Fibroblast of lung (primary cell): ENCODE measurements at places on chromosomes 12 and 14. TPM values are rescaled to one million over a fixed set of nuclear protein-coding genes. Genes with fewer than 3 reads are reported as not detected.

DNA sequence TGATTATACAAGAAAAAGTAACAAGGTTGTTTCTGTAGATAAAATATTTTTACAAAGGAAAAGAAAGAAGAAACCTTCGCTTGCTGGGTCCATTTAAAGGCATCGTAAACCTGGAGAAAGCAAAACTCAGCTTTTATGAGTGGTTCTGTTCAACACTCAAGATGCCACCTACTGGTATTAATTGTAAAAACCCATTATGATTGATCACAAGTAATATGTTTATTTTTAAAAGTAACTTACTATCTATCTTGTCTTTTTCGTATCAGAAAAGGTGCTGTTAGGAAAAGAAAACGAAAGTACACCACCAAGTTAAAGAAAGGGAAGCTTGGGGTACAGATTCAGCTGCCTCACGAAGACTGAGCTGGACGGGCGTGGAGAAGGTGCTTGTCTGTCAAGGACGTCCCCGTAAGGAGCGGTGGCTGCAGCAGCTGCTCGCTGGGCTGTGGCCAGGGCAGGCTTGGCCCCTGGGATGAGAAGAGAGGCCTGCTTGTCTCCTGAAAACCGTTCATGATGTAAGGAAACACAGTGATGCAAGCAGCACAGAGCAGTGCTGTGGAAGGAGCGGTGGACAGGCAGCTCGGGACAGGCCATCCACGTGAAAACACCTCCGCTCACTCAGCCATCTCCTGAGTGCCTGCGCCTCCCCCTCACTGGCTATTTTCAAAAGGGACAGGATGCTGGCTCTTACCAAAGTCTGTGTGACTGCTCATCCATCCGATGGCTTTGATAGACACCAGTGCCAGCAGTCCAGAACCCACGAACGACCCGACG, 25.0 kb downstream of the SLC15A4 start:
- no peaks in the 10 kb centered on the region for H3K27me3 ChIP-seq
- no peak for DNase-seq
- peaks cover 17% of the 10 kb centered on the region for H3K36me3 ChIP-seq
- peaks cover 4% of the 10 kb centered on the region for H3K4me1 ChIP-seq
- no peak overlapping the region for H3K27ac ChIP-seq

DNA sequence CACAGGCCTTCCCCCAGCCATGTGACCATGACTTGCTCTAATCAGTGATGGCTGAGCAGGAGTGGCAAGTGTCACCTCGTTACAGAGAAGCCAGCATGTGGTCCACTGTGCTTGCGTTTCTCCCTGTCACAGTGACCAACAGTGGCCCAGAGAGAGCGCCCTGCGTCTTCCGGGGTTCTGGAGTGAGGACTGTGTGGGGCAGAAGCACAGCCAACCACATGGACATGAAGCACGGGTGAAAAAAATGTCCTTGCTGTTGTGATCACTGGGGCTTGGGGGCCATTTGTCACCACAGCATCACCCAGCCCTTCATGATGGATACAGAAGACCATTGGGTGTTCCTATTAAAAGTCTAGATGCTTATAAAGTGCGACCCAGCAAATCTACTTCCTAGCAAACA, 174.6 kb upstream of the C14orf180 start:
- no peak for DNase-seq
- no peaks in the 10 kb centered on the region for H3K36me3 ChIP-seq
- no peak overlapping the region for H3K27ac ChIP-seq
- no peaks in the 10 kb centered on the region for H3K27me3 ChIP-seq
- no peaks in the 10 kb centered on the region for H3K4me1 ChIP-seq

DNA sequence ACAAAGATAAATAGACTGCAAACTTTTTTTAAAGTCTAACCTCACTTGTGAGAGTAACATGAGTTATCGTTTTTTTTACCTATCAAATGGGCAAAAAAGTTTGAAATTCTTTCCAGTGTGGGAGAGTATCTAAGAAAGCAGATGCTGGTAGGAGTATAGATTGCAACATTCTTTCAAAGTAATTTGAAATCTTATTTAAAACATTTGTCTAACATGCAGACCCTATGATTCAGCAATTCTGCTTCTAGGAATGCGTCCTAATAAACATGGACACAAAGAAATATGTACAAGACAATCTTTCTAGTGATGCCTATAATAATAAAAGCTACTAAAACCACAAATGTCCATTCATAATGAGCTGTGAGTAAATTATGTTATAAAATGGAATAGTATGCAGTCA, 110.4 kb upstream of the TMCC3 start:
- H3K4me1 ChIP-seq, result no peaks in the 10 kb centered on the region
- H3K36me3 ChIP-seq, result no peaks in the 10 kb centered on the region
- peak; percentile 45 for DNase-seq
- H3K27me3 ChIP-seq, result no peaks in the 10 kb centered on the region
- H3K4me3 ChIP-seq, result no peak overlapping the region
- H3K27ac ChIP-seq, result no peak overlapping the region

- no peak overlapping the region for H3K4me3 ChIP-seq
- H3K27me3 ChIP-seq, result no peaks in the 10 kb centered on the region
- no peaks in the 10 kb centered on the region for H3K4me1 ChIP-seq
- no peak overlapping the region for H3K27ac ChIP-seq
Measured at GRCh38 chr12:55060470-55060869, 40.7 kb downstream of the NEUROD4 start.

- peak; percentile 93 for DNase-seq
- H3K36me3 ChIP-seq, result no peaks in the 10 kb centered on the region
- no peaks in the 10 kb centered on the region for H3K4me1 ChIP-seq
- H3K4me3 ChIP-seq, result no peak overlapping the region
- no peak overlapping the region for H3K27ac ChIP-seq
Measured at GRCh38 chr14:97077253-97077653, 280.1 kb downstream of the VRK1 start.

DNA sequence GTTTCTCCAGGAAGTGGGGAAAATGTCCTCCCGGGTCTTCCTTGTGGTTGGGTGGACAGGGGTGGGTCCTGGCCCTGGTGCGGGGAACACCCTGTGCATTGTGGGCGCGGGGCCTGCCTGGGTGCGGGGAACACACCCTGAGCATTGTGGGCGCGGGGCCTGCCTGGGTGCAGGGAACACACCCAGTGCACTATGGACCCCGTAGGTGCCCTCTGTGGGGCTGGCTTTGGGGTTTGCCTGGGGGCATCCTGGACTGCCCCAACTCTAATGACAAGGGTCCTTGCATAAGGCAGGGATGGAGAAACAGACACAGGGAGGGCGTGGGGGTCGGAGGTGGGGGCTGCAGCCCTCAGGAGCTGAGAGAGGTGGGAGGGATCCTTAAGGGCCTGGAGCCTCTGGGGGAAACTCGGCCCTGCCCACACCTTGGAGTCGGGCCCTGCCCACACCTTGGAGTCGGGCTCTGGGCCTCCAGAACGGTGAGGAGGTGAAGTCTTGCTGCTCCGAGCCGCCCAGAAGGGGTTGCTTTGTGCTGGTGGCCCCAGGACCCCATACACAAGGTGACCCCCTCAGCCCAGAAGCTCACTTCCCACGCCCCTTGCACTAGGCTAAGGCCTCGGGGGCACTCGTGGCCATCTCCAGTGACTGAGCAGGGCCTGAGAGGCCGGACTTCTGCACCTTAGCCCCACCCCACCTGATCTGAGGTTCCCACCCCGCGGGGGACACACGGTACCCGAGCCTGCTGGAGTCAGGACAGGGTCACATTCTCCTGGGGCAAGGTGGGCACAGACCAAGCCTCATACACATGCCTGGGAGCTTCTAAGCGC, 69.3 kb downstream of the GALNT9 start:
- H3K4me1 ChIP-seq, result no peaks in the 10 kb centered on the region
- no peak overlapping the region for H3K4me3 ChIP-seq
- DNase-seq, result no peak

DNA sequence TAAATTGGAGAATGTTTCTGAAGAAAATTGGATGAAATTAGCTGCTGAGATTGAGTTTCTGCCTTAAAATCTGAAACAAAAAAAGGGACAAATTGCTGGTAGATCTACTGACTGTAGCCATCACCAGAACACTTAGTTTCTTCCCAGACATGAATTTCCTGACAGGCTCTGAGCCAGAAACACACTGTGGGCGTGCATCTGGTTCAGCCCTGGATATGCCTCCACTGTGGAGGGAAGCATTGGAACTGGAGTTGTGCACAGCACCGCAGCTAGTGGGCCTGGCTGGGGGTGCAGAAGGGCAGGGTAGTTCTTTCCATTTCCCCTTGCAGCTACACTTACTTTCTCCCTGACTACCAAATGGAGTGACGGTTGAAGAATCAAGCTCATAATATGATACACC, 31.2 kb downstream of the CREBL2 start:
- peaks cover 3% of the 10 kb centered on the region for H3K4me1 ChIP-seq
- no peak overlapping the region for H3K4me3 ChIP-seq
- no peaks in the 10 kb centered on the region for H3K27me3 ChIP-seq
- DNase-seq, result no peak
- H3K36me3 ChIP-seq, result no peaks in the 10 kb centered on the region
- no peak overlapping the region for H3K27ac ChIP-seq

The ALKBH2 gene
- total RNA-seq, result 20.8 and 28.0 TPM in 2 replicates

- H3K4me3 ChIP-seq, result no peak overlapping the region
- no peaks in the 10 kb centered on the region for H3K27me3 ChIP-seq
- H3K36me3 ChIP-seq, result no peaks in the 10 kb centered on the region
- no peak for DNase-seq
Measured at GRCh38 chr14:21699551-21699950, 25.9 kb upstream of the OR4E1 start.

The PTGES3 gene
- total RNA-seq, result 53.7 and 60.3 TPM in 2 replicates

The EIF2B1 gene
- 23.1 and 28.0 TPM in 2 replicates for total RNA-seq

- peaks cover 11% of the 10 kb centered on the region for H3K4me1 ChIP-seq
- no peak overlapping the region for H3K4me3 ChIP-seq
- H3K36me3 ChIP-seq, result peaks cover 4% of the 10 kb centered on the region
- no peaks in the 10 kb centered on the region for H3K27me3 ChIP-seq
- peak; percentile 12 for DNase-seq
- H3K27ac ChIP-seq, result no peak overlapping the region
Measured at GRCh38 chr14:104869669-104870367, 4.8 kb downstream of the CEP170B start.
